ENCODE measurements at places on chromosomes 3 and 15.

DNA sequence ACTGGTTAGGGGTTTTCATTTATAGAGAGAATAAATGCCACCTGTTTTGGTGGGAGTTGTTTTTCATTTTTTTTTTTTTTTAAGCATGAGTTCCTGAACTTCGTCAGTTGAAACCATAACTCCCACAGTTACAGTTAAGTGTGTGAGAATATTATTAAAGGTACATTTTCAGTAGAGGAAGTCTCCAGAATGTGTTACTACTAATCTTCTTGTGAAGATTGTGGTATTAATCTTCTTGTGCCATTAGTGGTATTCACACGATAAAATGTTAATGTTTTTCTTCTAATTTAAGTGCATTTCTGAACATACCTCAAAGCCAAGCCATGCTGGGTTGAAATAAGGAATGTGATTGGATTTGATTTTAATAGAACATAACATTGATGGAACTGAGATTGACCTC lies 437.9 kb upstream of the GOLIM4 start:
- no peak for DNase-seq

- no peak for DNase-seq
Measured at GRCh38 chr3:86973440-86973839, 17.5 kb downstream of the VGLL3 start.

DNA sequence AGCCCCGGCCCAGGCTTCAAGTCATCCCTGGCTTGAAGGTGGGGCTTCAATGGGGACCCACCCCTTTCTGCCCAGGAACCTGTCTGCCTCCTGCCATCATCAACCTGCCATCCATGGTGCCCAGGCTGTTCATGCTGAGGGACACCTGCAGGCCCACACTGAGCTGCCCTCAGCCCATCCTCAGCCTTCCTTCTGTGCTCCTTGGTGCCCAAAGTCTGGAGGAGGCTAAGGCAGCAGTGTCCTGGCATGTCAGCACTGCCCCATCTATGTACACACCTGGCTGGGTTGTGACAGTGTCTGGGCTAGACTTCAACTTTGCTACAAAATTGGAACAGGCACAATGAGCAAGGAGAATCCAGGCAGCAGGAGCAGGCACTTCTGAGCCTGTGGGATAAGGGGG lies 745.3 kb upstream of the EPHA6 start:
- no peak for DNase-seq

DNA sequence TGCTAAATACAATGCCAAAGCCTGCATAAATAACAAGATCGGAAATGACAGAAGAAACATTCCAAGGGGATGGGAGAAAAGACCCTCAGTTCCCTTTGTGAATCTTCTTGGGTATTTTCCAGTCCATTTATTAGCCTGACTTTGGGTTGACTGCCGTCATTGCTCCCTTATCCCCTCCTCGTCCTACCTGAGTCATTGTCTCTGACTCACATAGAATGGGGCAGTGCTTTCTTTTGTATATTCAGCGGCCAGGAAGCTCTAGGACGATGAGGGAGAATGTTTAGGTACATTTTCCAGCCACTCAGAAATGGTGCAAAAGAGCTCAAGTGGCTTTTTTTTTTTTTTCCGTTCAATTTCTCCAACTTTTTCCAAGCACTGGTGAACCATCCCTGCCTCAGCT lies 71.6 kb downstream of the KAT2B start:
- DNase-seq = no peak

DNA sequence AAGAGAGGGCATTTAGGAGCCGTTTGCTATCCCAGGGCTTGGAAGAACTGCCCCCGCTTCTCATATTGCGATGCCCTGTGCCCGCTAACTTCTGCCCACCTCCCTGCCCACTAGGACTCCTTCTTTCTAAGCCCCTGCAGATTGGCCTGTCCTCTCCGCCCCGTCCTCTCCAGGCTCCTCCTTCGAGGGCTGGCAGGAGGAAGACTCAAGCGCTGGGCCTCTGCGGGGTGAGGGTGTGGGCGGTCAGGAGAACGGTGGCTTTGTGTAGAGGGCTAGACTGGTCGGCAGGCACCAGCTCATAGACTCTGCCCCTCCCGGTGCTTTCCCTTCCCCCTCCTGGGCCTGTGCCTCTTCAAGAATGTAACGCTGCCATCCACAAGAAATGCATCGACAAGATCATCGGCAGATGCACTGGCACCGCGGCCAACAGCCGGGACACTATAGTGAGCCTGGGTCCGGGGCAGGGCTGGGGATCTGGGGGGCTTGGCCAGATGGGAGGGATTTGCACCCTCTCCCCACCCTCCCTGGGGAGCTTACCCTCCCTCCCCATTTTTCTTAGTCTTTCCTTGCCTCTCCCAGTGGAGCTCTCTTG lies 21.9 kb downstream of the PRKCD start:
- DNase-seq = no peak

GRCh38 chr3:151382671-151383070 lies 1.9 kb downstream of the P2RY12 start:
- DNase-seq = no peak

- no peak for DNase-seq
Measured at GRCh38 chr15:27480642-27481041, 509.7 kb downstream of the GABRG3 start.

- DNase-seq = no peak
Measured at GRCh38 chr3:193499801-193500485, 54.8 kb downstream of the ATP13A4 start.

Data from HAP-1 (cell line).